ENCODE measurements at places on chromosomes 16 and 17.

DNA sequence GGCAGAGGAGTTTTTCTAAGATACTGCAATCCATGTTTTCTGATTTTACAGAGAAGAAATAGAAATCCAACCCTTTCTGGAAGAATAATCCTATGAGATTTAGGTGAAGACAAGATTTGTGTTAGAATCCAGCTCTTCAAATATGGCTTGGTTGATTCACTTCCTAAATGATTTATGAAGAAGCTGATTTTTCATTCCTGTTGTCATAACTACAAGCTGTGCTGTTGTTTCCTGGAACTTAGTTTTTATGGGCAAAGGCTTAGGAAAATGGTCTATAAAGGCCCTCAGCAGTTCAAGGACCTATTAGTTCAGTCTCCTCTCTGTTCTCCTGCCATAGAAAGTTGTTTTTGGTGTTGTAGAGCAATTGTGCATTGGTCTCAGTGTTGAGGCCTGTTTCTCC is 174.2 kb upstream of the FAM20A start:
- no peak for DNase-seq

- no peak for DNase-seq
Measured at GRCh38 chr16:82005027-82005830, 6.0 kb downstream of the SDR42E1 start.

DNA sequence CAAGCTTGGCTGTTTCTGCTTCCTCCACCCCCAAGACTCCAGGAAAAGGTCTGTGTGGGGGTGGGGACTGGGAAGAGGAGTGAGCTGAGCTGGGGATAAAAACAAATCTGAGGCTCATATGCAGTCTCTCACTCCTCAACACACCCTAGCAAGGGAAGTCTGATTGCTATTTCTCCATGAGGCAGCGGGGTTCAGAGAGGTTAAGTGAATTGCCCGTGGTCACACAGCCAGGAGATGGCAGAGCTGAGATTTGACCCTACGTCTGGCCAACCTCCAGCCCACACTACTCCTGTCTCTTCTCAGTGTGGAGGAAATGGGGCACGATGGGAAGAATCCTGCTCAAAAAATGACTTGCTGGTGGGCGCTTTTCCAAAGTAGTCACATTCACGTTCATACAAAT is 4.8 kb upstream of the ABCC3 start:
- DNase-seq = no peak

DNA sequence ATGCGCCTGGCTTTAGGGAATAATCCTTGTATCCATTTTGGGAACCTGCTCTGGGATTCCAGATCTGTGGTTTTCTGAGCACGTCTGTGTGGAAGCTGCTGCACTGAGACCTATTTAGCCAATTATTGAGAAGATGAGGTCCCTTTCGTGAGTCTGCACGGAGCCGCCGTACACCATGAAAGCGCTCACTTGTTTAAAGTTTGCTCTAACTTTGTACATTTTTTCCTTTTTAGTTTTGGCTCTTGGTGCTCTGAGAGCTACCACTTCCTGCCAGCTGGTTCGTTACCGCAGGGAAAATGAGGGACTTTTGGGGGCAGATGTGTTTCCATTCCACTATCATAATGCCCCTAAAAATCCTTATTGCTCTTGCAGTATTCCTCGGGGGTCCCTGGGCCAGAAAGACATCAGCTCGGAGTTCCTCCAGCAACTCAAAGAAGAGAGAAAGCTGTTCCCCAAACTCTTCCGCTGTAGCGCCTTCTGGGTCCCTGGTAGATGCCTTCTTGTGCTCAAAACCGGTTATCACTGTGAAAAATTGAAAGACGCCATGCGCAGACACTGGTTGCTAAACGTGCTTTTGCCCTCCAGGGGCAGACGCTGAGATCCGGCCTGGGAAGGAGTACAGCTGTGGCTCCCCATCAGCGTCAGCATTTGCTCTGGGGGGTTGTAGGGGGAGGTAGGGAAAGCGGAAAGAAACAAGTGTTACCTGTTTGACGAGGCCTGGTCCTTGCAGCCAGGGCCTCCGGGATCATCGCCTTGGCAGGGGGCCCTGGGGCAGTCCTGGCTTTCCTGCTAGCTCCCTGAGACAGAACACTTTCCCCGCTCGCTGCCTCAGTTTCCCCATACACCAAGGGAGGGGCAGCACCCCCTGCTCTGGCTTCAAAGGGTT is 238.1 kb downstream of the MRTFB start:
- peak; percentile 64 for DNase-seq

DNA sequence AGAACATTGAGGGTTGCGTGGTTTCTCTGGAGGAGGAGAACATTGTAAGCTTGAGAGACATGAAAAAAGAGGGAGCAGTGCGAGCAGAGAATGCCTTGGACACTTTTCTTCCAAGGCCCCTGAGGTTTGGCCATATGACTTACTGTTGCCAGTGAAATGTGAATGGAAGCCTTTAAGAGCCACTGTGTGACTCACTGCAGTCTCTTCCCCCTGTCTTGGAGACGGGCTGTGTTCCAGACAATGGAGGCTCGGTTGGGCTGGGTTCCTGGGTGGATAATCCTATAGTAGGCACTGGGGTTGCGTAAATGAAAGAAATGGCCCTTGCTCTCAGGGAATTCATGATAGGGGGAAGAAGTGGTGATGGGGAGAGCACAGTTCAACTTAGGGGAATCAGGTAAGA is 75.5 kb downstream of the SHISA9 start:
- no peak for DNase-seq

DNA sequence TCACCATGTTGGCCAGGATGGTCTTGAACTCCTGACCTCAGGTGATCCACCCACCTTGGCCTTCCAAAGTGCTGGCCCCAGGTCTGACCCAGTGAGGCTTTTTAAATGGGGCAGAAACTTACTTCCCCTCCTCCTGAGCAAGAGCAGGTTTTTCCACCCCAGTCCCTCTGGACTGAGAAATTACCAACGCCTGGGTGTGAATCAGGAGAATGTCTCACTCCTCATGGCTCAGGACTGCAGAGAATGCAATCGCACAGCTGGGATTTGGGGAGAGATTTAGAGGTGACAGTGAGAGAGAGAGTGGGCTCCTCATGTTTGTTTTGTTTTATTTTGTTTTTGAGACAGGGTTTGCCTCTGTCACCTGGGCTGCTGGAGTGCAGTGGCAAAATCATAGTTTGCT is 203.6 kb downstream of the RAB11FIP4 start:
- DNase-seq = no peak

DNA sequence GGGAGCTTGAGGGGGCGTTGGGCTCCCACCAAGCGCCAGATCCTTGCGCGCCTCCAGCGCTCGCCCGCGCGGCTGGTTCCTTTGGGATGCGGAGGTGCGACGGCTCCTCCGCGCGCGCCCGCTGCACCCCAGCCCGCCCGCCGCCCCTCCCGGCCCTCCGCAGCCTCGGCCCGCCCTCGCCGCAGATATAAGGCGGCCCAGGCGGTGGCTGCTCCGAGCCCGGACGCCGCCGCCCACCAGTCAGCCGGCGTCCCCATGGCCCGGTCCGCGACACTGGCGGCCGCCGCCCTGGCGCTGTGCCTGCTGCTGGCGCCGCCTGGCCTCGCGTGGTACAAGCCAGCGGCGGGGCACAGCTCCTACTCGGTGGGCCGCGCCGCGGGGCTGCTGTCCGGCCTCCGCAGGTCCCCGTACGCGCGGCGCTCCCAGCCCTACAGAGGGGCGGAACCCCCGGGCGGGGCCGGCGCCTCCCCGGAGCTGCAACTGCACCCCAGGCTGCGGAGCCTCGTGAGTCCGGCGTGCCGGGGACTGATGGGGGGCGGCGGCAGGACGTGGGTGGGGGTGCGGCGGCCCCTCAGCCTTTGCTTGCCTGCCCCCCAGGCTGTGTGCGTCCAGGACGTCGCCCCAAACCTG is at the start of gene NPB:
NPB (plus strand) TSS at position 216 of the 630 bp plus-strand sequence; CDS start at position 256, 40 bp downstream.
- no peak for DNase-seq

GRCh38 chr16:19203374-19203966 is 35.4 kb downstream of the SYT17 start:
- DNase-seq = no peak

GRCh38 chr16:85293904-85294642 is 181.8 kb upstream of the CIBAR2 start:
- DNase-seq = no peak

GRCh38 chr17:49514071-49514721 is 19.1 kb downstream of the NGFR start:
- no peak for DNase-seq

DNA sequence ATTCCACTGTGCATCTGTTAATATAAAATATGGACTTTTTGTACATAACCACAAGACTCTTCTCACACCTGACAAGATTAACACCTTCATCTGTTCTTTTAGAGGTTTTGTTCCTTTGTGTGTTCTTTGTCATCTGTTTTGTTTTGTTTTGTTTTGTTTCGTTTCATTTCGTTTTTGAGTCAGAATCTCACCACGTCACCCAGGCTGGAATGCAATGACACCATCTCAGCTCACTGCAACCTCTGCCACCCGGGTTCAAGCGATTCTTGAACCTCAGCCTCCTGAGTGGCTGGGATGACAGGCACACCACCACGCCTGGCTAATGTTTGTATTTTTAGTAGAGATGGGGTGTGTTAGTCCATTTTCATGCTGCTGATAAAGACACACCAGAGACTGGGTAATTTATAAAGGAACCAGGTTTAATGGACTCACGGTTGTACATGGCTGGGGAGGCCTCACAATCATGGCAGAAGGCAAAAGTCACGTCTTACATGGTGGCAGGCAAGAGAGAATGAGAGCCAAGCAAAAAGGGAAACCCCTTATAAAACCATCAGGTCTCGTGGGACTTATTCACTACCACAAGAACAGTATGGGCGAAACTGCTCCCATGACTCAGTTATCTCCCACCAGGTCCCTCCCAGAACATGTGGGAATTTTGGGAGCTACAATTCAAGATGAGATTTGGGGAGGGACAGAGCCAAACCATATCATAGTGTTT is 22.3 kb downstream of the C16orf90 start:
- peak; percentile 28 for DNase-seq

DNA sequence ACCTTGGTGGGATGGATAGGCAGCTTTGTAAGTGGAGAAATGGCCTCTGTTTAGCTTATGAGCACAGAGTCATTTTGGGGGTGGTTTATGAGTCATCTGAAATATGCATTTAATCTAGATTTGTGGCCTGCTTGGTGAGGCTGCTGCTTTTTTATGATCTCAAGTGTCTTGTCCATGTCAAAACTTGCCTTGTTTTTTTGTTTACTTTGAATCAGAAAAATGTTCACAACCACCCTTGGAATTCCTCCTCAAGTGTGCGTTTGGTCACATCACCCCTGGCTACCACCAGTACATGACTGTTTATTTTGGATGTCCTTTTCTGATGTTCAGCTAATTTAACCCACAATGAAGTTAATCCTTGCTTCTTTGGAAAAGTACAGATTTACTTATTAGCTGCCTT is 64.6 kb downstream of the FTO start:
- peak; percentile 15 for DNase-seq

- no peak for DNase-seq
Measured at GRCh38 chr17:11813871-11814270, 183.4 kb downstream of the ZNF18 start.

- no peak for DNase-seq
Measured at GRCh38 chr16:59545721-59546120, 811.6 kb upstream of the GOT2 start.

- DNase-seq = no peak
Measured at GRCh38 chr16:59274141-59274540, 540.0 kb upstream of the GOT2 start.

DNA sequence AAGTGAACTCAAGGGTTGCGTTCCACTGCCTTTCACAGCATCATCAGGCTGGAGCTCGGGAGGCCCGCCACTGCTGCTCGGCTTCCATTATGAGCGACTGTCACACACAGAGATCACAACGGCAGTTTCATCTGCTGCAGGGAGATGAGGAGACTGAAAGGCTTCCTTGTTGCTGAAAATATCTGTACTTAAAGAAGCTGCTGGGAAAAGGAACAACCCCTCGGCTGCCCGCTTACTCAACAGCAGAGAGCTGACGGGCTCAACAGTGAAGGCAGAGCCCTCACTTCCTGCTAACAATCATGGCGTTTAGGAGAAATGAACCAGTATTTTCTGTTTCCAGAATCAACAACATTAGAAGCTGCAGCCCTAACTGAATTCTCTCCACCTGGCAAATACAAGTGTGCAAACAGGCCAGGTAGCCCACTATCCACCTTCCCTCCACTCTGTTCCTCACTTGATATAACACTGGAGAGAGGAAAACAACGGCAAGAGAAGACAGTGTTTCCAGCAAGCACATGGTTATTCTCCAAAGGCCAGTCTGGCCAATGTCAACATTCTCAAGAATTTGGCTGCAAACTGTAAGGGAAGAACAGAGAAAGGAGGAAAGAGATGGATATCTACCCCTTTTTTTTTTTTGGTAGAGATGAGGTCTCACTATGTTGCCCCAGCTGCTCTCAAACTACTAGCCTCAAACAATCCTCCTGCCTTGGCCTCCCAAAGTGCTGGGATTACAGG is 33.7 kb downstream of the MBTPS1 start:
- no peak for DNase-seq

DNA sequence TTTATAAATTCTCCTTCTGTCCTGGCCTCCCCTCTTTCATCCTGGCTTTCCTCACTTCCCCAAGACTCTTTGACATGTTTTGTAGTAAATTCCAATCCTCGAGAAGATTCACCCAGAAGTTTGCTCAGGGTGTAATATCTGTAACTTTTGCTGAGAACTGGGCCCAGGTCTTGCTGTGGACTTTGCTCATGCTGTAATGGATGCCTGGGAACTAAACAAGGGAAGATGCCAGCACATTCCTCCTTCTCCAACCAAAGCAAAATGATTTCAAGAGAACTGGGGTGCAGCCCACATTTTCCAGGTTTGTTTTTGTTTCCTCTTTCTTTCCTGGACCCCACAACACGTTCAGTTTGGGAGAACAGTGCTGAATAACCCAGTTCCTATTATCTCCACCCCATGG is 6.6 kb upstream of the SALL1 start:
- no peak for DNase-seq

GRCh38 chr16:46991729-46992704 is 18.5 kb upstream of the DNAJA2 start:
- no peak for DNase-seq
